ENCODE measurements at places on chromosomes 3 and 15.

GRCh38 chr15:62899090-62899493 is 143.5 kb upstream of the TPM1 start:
- DNase-seq, result no peak

DNA sequence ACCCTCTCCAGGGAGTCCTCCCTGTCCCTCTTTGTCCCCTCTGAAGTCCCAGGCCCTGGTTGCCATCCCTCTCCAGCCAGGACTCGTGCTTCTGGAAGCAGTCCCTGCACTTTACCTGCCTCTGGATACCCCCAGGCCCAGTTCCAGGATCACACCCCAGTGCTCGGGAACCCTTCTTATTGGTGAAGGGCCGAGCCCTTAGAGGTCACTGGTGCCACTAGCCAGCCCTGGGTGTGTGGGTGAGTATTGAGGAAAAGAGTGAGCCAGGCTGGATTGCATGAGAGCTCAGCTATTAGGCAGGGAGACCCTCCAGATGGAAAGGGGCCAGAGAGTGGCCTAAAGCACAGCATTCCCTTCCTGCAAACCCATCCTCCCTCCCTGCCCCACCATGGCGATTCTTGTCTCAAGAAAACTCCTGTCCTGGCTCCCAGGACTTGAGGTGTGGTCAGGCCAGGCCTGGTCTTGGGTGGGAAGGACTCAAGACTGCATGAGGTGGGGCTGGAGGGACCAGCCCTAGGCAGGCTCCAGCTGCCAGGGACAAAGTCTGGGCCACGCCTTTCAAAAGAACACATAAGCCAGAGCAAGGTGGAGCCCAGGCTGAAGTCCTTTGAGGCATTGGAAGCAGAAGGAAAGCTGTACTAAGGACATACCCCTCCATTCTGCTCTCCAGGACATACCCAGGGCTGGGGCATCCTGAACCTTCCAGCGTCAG is 4.8 kb upstream of the PHGR1 start:
- DNase-seq, result no peak

- DNase-seq, result no peak
These were observed 516.6 kb downstream of the CADM2 start for GRCh38 chr3:85475346-85475745.

DNA sequence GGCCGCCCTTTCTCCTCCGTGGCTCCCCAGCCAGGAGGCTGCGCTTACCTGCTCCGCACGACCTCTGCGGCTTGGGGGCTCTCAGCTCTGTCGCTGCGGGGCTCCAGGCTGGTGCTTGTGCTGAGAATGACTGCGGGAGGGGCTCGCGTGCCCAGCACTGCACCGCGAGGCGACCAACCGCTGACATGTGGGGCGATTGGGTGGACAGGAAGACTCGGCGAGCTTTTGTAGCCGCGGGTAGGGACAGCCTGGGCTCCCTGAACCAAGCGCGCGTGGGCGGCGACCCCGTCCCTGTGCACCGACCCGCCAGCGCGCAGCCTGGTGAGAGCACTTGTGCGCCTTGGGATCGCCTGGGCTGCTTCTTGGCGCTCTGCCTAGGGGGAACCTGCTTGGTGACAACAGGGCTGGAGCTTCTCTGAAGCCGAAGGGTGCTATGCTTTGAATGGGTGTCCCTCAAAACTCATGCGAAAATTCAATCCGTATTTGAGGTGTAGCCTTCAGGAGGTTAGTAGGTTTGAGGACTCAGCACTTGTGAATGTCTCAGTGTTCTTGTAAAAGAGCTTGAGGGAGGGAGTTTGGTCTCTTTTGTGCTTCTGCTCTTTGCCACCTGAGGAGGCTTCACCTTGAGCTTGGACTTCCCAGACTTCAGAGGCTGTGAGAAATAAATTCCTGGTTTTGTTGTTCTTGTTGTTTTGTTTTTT is 50.4 kb downstream of the IL12A start:
- DNase-seq, result no peak

- DNase-seq, result no peak
These were observed 23.9 kb downstream of the LRIG1 start for GRCh38 chr3:66476852-66477381.

- DNase-seq, result no peak
These were observed 58.1 kb upstream of the FOXP1 start for GRCh38 chr3:71641674-71642073.

GRCh38 chr3:189277711-189278110 is 105.9 kb downstream of the TPRG1 start:
- DNase-seq, result no peak

- DNase-seq, result no peak
These were observed 82.7 kb upstream of the SELENOK start for GRCh38 chr3:53974324-53974723.

- DNase-seq, result no peak
These were observed 5.2 kb upstream of the FURIN start for GRCh38 chr15:90862964-90863778.

DNA sequence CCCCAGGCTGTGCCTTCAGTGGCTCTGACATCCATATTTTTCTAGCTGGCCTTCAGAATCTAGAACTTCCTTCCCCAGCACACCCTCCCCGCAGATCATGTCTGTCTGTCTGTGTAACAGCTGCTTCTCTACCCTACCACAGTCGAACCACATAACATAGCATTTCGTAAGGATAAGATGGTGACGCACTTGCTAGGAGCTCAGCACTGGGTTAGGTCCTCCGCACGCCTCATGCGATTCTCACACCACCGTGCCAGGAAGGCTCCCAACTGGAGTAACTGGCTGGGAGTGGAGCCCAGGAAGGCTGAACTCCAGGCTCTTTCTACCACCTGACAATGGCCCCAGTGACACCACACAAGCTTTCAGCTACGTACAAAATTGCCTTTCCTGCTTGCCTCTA is 168.6 kb downstream of the STT3B start:
- DNase-seq, result no peak

DNA sequence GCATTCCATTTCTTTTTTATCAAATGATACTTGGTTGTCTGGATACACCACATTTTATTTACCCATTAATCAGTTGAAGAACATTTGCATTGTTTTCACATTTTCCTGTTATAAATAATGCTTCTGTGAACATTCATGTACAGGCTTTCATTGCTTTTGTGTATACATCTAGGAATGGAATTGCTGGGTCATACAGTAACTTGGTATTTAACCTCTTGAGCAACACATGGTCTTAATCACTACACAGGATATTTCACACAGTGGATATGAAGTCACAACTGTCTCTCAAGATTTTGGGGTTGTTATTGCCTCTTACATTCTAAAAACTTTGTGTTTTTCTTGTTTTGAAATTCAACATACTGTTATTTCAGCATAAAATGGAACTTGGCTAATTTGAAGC is 48.2 kb downstream of the C3orf85 start:
- no peak for DNase-seq

- DNase-seq, result no peak
These were observed 40.5 kb downstream of the CEP63 start for GRCh38 chr3:134526319-134526718.

DNA sequence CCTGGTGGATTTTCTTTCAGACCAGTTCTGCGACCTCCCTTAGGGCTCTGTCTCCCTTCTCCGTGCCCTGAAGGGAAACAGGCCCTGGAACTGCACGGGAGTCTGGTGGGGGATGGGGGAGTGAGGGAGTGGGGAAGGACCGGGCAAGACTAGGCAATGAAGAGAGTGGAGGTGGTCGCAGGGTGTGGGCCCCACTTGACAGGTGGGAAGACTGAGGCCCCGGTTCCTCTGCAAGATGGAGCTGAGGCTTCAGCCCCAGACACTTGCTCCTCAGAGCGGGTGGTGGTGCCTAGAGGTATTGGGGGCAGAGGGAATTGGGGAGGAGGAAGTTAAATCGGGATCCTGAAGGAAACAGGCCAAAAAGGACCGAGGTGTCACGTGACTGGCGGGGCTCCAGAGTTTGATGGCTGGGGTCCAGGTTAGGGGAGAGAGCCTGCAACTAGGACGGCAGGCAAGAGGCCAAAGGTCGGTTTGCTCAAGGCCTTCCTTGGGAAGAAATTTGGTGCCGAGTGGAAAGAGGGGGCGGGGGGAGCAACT is 597 bp upstream of the CAMK1 start:
- no peak for DNase-seq

- DNase-seq, result no peak
These were observed 34.3 kb upstream of the PARP14 start for GRCh38 chr3:122646146-122646988.

- no peak for DNase-seq
These were observed 64.7 kb upstream of the CFAP161 start for GRCh38 chr15:81069356-81069755.

DNA sequence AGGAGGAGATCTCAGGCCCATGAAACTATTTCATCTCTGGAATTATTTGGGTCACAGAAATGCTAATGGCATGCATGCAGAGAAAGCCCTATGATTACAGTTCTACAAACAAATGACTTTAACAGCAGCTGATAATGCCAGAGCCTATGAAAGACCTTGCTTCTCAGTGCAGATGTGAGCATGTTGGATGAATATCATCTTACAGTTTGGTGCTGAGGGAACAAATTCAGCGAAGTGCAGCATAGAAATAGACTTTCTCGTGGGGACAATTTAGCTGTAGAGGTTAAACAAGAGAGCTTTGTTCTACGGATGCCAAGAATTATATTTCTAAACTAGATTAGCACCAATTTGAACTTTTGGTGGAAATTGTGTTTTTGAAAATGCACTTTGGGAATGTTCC is 27.7 kb downstream of the PTX3 start:
- peak; percentile 14 for DNase-seq

DNA sequence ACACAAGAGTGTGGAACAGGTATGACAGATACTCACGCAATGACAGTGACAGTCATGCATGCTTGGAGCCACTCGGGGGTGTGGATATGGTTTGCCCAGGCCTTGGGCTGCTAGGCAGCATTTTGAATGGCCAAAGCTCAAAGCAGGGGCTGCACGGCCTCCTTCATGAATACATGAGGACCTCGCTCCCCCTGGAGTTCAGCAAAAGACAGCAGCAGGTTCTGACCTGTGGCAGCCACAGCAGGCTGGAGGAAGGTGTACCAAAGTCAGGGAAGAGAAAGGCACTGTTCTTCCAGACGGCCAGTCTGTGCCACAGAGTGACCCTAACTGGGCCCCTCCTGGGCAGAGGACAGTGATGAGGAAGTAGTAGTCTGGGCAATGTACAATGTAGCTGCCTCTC is 88.2 kb upstream of the C2CD4B start:
- DNase-seq, result no peak

DNA sequence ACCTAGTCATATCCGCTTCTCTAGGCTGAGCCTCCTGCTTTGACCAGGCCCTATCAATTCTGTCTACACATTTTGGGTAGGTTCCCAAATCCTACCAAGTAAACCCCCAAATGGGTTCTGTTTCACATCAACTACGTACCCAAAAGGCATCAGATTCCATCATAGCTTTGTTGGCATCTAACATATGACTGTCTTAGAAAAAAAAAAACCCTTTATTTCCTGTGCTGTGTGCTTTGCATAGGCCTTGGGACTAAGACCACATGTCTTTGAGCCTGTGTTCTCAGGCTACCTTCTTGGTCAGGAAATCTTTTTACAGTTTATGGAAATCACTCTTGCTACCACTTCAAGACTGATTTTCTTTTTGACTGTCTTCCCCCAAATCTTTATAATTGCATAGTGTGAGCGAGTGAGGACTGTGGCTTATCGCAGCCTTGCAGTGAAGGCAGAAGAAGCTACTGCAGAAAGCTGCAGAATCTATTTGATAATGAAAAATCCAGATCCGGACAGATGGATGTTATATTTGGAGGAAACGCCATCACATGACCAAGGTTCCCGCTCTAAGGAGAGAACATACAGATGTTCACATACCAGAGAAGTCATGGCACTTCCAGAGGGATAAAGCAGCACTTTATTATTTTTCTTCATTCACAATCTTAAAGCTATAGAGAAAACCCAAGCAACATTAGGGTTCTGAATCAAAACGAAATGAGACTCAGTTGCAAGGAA is 111.2 kb downstream of the EOMES start:
- no peak for DNase-seq

DNA sequence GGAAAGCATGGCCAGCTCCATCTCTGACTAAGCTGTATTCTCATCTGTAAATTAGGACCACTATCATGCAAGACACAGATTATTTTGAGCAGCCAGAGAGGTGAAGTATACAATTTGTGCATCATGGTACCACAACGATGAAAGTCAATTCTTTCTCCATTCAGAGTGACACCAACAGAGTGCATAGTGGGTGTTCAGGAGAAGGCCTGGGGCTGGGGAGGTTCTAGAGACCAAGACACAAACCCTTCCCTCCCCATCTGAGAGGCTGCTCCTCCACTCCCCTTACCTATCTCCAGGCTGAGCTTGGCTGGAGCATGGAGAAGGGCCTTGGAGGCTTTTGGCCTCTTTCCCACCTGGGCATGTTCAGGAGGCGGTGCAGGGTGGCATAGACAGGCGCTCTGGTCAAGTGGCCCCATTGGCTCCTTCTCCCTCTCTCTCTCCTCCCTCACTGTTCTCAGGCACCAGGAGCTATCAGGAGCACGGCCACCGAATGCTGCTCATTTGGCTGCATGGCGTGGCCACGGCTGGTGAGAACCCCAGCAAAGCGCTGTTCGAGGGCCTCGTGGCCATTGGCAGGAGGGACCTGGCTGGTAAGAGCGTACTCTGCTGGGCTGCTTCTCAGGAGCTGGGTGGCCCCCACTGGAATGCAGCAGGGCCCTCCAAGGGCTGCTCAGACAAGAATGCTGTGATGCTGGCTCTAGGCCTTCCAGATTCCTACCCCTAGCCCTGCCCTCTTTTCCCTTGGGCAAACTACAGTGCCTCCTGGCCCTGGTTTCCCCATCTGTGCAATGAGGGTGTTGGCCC is 37.9 kb downstream of the ANKDD1A start:
- DNase-seq, result no peak

- no peak for DNase-seq
These were observed 29.8 kb upstream of the APOD start for GRCh38 chr3:195613468-195614069.

GRCh38 chr15:77251662-77252061 is 168.2 kb downstream of the PEAK1 start:
- no peak for DNase-seq

DNA sequence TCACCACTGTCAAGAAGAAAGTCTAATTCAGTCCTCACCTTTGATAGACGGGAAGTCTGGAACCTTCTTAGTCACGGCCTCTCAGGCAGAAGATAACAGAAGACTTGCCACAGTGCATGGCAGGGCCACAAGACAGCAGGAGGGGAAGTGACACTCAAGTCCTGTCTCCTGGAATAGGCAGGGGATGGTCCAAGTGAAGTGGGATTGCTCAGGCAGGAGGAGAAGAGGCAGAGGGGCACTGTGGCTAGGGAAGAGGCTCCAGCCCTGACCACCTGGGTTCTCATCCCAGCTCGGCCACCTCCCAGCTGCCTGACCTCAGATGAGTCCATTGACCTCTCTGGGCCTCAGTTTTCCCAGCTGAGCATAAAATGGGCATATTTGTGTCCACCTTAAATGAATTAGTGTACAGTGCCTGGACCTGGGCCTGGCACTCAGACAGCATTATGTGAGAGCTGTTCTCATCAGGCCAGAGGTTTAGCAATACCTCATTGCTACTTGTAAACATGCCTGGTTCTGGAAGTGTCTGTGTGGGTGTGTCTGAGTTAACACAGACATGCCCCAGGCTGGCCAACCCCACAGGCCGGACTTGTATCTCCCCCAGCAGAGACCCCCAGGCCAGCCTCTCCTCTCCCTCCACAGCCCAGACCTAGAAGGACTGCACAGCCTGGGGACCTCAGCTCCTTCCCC is 11.5 kb upstream of the PCSK6 start:
- no peak for DNase-seq

- no peak for DNase-seq
These were observed 223.7 kb downstream of the PDZRN3 start for GRCh38 chr3:73401059-73401458.

GRCh38 chr3:69817988-69818387 is 78.7 kb downstream of the MITF start:
- DNase-seq, result no peak

All from spinal cord (tissue), 10 donors.